ENCODE measurements at places on chromosomes 1 and 21.
A peak's percentile ranks its signal among the peaks of the same experiment; 100 is the strongest.

DNA sequence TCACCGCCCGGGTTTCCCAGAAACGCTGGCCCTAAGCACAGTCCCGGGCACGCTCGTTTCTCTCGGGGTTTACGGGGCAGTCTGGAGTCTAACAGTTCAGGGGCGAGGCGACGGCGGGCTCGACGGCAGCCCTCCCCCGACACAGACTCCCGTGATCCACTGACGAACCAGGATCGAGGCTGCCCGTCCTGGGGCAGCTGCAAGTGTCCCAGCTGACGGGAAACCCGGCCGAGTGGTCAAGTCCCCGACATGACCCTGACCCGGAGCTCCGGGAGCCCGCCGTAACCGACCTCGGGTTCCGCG, 494 bp downstream of the UBE2J2 start:
- DNase-seq: peak; percentile 38

DNA sequence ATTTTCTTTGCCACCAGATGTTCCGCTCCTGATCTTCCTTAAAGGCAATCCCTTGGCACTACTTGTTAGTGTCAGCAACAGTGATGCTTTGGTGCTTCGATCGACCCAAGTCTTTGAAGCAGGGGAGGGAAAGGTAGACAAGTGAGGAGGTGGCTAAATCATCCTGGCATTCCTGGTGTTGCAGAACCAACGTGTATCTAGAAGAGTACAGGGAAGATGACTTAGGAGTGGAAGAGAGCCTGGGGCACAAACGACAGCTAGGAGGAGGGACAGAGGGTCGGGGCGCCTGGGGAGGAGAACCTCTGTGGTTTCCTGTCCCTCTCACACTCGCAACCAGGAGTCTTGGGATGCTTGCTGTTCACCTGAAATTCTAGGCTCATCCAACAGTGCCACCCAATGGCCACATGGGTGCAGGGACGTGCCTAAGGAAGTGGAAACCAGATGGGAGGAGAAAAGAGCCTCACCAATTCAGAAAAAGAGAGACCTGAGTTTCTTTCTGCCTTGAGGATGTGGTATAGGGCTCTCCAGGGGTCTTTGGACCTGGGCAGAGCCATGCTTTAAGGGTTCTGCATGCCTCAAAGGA, 9.5 kb upstream of the KCNA2 start:
- peak; percentile 70 for DNase-seq

GRCh38 chr1:3399732-3400131, 54.7 kb upstream of the ARHGEF16 start:
- no peak for DNase-seq

DNA sequence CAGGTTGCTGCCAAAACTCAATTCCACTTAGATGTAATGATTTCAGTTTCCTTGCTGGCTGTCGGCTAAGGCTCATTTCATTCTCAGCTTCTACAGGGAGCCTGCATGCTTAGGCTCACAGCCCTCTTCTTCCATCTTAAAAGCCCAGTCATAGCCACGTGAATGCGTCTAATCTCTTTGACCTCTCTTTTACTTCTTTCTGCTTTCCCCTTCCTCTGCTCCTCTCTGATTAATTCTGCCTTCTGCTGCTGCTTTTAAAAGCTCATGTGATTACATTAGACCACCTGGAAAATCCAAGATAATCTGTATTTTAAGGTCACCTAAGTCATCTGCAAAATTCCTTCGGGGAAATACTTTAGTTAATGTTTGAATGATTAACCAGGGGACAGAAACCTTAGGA, 812.8 kb upstream of the BRINP3 start:
- DNase-seq: no peak

- DNase-seq: no peak
These were observed 60.7 kb upstream of the KIF26B start for GRCh38 chr1:245094092-245094491.

- DNase-seq: no peak
These were observed 29.0 kb upstream of the PRRX1 start for GRCh38 chr1:170634824-170635410.

DNA sequence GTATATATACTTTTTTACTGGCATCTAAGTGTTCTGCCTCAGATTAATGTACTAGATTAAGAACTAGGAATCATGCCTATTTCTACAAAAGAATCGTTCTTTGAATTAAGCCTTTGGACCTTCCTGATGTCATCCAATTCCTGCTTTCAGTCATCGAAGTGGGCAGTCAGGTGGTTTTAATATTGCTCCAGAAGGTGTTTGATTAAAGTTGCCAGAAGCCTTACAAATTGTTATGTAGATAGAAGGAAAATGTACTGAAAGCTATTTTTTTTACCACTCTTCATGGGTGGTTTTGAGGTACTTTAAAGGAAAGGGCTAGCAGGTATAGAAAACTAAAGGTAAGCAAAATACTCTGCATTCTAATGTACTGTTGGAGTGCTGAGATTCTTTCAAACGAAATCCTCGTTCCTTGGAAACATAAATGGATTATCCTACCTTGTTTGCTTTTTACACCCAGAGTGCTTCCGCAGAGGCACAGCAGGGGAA, 716 bp downstream of the CTBS start:
- no peak for DNase-seq

DNA sequence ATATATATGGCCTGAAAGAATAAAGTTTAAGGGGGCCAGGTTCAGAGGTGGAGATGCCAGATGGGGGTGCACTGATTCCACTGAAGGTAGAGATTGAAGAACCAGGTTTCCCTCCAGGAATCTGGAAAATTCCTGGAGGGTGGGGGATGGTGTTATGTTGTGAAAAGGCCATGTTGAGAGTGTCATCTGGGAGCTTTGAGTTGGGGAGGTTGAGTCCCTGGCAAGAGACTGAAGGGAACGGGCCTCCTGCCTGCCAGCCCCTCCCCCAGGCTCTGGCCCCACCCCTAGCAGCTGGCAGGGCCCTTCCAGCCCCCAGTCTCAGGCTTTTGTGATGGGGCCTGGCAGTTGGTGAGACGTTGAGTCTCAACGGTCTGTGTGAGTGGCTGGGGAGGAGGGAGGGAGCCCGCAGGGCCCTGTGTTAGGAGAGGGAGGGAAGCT, 4.1 kb downstream of the PTPRU start:
- DNase-seq: peak; percentile 30

DNA sequence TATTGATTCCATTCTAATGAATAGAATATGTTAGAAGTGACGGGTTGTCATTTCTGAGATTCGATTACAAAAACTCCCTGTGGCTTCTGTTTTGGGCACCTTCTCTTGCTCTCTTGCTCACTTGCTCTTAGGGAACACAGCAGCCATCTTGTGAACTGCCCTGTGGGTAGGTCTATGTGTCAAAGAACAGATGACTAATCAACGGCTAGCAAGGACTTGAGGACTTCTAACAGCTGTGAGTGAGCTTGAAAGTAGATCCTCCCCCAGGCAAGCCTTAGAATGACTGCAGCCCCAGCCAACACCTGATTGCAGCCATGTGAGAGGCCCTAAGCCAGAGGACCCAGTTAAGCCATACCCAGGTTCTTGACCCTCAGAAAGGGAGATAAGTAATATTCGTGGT, 49.3 kb downstream of the AZIN2 start:
- no peak for DNase-seq

- DNase-seq: no peak
These were observed 95.9 kb downstream of the USP25 start for GRCh38 chr21:15825700-15826099.

DNA sequence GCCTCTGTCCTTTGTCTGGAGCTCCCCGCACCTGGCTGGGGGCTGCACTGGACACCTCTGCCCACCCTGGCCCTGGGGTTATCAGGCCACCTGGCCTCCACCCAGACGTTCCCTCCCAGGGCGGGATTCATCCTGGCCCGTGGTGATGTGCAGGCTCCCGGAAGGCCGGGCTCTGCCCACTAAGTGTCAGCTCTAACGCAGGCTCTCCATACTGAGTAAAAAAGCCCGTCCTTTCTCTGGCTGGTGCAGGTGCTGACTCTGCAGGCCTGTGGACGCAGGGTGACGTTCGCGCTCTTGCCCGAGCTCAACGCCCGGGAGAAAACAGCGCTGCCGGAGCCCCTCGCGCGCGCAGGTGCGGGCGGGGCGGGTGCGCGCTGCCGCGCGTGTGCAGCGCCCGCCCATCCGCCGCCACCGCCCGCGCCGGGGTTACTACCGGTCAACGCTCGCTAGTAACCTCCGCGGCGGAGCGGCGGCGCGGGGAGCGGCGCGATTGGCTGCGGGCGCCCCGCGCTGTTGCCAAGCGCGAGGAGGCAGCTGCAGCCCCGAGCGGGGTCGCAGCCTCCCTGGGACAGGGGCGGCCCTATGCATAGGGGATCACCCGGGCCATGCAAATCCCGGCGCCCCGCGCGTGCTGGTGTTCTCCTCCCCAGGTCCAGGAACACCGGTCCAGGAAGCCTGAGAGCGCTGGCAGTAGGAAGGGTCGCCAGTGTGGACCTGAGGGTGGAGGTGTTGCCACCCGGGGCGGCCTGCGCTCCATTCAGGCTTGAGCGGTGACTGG, 15.7 kb downstream of the ABCG1 start:
- peak; percentile 90 for DNase-seq

DNA sequence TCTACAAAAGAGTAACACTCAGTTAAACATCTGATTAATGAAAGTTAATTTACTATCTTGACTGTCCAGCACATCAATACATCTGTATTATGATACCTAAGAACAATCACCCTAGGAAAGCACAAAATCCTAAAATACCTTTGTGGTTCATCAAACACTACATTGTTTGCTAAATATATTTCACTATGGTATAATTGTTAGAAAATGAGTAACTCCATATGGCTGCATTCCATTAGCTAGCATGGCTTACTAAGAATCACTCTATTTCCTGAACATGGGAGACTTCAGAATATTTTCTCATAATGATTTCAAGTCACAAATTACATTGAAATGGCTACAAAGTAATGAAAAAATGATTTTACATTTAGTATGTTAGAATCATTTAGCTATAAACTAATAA, 12.5 kb downstream of the TRMT1L start:
- no peak for DNase-seq

- no peak for DNase-seq
These were observed 3.2 kb upstream of the TFAP2E start for GRCh38 chr1:35569936-35570335.

DNA sequence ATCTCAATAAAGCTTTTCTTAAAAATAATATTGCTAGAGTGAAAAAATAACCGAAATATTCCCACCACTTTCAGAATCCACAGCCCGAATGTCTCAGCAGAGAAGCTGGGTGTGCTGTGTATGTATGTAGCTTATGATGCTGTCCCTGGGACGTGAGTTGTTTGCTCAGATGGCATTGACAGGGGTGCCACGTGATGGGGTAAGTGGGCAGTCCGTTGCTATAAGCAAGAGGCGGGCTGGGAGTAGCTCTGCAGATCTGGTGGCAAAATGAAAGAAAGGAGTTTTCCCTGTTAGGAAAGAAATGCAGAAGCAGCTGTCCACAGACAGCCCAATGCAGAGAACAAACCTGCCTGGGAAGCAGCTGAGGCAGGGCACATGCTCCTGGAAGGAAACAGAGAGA, 3.8 kb upstream of the FAM20B start:
- no peak for DNase-seq

DNA sequence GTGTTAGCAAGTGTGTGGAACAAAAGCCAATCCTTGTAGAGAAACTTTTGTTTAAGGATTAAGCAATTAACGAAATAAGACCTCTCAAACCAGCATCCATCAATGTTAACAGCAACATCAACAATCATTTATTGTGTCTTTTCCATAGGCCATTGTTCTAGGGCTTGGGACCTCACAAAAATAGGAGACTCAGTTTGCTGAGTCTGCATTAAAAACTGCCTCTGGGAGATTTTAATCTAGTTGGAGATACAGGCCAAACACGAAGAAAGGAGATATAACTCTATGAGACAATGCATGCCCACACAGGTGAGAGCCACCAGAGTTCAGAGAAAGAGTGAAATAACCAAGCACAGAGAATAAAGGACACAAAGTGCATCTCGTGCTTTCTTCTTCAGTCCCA, 14.4 kb upstream of the SELP start:
- DNase-seq: no peak

- DNase-seq: no peak
These were observed 125.9 kb downstream of the PTPRC start for GRCh38 chr1:198764748-198765147.

- DNase-seq: no peak
These were observed 22.7 kb downstream of the CDC42BPA start for GRCh38 chr1:227295609-227296008.

DNA sequence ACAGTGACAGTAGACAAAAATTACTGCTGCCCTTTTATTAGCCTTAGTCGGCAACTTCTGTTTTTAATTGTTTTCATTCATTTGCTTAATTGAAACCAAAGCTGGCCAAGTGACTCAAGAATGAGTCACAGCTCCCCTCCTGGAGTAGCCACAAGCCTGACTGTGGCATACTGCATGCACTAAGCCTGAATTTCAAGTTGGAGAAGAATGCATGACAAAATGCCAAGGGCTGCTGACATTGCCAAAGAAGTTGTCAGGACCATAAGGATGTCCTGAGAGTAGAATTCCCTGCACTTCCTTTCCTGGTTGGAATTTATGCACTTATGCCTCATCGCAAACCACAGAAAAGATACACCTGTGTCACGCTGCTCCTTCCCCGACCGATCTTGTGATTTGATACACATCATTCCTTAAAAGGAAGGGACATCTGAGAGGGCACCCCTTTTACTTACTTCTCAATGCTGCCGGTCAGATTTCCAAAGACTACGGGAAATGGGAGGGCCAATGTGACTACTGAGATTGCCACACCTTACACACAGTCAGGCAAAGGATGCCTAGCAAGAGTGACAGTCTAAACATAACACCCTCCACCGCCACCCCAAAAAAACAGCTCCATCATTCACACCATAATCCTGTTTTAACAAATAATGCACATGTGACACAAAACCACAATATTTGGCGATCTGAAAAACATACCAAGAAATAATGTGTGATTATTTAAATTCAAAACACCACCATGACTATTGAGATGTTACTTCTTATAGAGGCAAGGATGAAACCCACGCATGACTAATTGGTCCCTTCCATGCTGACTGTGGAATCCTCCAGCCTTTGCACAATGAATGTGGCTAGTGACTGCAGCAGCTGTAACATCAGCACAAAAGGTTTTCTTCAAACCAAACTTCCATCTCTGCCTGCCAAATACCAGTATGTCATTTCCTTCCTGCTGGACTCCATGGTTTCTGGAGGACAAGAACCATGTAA, 28.2 kb downstream of the VAV3 start:
- no peak for DNase-seq

DNA sequence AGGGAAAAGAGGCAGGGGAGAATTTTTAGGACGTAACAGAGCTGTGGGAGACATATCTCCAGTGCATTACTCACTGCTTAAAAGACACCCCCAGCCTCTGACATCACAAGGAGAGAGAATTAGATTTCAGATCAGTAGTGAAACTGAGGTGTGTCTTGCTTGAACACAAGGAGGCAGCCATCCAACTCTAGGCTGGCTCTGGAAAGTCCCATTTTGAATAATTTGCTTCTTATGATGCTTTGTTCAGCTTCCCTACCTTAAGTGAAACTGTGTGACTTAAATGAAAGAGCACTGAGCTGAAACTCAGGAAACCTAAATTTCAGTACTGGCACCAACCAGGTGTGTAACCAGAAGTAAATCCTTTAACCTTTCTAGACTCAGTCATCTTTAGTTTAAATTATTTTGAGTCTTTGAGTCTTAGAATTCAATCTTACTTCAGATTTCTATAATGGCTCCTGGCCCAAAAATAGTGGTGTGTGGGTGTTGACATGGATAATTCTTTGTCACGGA, 251.6 kb upstream of the SGIP1 start:
- no peak for DNase-seq
